ENCODE measurements at places on chromosomes 3 and 15.
A peak's percentile ranks its signal among the peaks of the same experiment; 100 is the strongest.

- peak; percentile 78 for DNase-seq
These were observed 817 bp downstream of the USP3 start for GRCh38 chr15:63504979-63505841.

DNA sequence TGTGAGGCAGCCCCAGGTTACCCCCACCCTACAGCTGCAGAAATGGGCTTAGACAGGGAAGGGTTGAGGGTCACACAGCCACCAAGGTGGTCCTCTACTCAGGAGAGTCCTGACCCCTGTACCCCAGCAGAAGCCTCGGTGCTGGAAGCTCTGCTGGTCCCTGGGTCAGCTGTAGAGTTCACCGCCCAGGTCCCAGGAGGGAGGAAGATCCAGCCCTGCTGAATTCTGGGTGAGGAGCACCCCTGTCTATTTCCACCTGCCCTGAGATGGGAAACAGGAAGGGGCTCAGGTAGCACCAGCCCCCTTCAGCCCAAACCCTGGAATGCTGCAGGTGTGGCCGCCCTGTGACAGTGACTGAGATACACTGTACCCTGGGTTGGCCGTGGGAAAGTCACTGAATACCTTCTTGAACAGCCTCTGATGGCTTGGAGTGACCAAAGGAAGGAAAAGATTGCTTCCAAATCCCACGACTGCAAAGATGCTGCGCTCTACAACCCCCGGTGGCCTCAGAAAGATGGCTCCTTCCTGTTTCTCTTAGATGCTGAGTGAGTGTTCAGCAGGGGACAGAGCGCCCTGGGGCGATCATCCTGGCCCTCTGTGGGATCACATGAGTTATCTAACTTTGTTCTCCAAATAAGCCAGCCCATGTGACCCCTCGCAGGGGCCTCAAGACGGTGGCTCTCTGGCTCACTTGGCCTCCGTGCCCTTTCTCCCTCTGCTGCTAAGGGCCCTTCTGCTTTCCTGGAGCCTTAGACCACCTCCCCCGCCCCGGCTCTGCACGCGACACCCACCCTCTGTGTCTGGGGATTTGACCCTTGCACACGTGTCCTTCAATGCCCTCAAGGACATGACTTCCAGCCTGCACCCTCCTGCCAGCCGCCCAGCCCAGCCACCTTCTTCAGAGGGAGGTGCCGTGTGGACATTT lies 141.9 kb downstream of the NSMCE3 start:
- no peak for DNase-seq

- DNase-seq: no peak
These were observed 140.6 kb downstream of the MEIS2 start for GRCh38 chr15:36959746-36960145.

DNA sequence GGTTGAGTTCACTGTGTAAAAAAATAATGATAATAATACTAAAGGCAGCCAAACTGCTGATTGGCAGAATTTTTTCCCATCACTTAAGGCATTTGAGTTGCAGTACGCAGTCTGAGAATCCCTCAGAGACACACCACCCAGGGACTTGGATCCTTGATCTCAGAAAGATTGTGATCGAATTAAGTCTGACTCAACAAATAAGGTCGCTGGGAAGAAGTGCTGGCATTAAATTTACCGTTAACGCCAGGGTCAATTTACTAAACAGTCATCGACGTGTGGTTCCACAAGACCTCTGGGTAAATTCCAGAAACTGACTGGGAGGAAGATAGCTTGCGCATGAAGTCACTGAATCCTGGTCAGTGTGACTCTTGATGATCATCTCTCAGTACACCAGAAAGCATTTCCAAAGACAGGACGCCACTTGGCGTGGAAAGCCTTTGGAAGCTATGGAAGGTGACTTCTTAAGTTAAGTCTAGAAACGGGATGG lies 48.3 kb upstream of the CGNL1 start:
- DNase-seq: no peak

GRCh38 chr15:67781061-67781460 lies 44.2 kb upstream of the SKOR1 start:
- DNase-seq: no peak

GRCh38 chr15:94127006-94127405 lies 104.4 kb upstream of the MCTP2 start:
- DNase-seq: no peak

GRCh38 chr3:10142707-10143560 lies 1.4 kb downstream of the VHL start:
- DNase-seq: peak; percentile 62

DNA sequence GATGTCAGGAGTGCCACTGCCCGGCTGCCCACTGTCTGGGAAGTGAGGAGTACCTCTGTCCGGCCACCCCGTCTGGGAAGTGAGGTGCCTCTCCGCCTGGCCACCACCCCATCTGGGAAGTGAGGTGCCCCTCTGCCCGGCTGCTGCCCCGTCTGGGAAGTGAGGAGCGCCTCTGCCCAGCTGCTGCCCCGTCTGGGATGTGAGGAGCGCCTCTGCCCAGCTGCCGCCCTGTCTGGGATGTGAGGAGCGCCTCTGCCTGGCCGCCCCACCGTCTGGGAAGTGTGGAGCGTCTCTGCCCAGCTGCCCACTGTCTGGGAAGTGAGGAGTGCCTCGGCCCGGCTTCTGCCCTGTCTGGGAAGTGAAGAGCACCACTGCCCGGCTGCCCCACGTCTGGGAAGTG lies 3.3 kb downstream of the COX17 start:
- DNase-seq: no peak

DNA sequence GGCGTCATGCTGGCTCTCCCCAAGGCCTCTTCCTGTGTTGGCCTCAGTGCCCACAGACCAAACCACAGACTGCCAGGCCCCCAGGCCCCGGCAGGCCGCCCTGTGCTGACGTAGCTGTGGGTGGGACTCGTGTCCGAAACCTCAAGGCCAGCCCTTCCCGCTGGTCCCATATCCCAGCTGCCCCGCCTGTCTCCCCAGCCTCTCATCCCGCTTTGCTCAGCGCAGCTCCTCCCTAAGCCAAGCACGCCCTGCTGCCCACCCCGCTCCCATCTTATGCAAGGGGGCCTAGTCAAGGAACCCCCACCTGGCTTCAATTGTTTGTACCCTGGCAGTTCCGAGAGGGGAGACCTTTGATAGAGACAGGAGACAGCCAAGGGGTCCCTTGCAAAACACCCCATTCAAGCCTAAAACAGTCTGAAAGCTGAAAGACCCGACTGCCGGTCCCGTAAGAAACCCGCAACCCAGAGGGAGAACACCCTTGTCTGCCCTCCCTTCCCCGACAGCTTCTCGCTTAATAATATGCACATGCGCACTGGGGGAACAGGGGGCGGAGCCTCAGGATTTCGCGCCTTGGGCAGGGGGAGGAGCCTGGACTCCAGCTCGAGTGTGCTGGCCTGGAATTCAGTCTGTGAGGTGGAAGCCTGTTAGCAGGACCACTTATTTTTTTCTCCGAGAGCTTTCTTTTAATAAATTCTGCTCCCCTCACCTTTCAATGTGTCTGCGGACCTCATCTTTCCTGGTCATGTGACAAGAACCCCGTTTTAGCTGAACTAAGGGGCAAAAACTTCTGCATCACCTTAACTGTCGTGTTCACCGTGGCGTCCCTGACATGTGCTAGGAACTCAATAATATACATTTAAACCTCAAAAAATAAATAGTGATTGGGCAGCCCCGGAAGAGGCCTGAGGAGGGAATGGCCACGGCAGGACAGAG lies 17.2 kb downstream of the TNFAIP8L3 start:
- DNase-seq: peak; percentile 76

DNA sequence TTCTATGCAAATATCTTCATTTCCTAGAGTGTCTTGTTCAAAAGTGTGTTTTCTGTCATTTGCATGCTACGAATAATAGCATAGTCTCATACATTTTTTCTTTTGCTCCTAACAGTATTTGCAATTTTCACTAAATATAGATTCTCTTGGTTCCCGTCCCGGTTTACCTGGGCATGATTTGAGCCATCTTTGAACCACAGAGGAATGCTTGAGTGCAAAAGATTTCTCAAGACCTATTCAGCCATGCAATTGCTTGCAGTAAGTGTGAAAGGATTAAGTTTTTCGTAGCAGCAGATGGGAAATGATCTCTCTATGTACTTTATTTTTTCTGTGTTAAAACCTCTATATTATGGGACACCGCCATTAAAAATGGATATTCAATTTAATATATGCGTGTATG lies 733.0 kb downstream of the ZPLD1 start:
- DNase-seq: no peak

GRCh38 chr3:12313519-12313918 lies 24.6 kb downstream of the PPARG start:
- DNase-seq: no peak

GRCh38 chr15:64630396-64631107 lies 144.8 kb downstream of the RBPMS2 start:
- DNase-seq: no peak

- DNase-seq: no peak
These were observed 3.6 kb downstream of the RAD18 start for GRCh38 chr3:8959668-8960067.

- no peak for DNase-seq
These were observed 253.4 kb downstream of the VGLL3 start for GRCh38 chr3:86737517-86737916.

GRCh38 chr3:3278073-3278472 lies 98.6 kb upstream of the CRBN start:
- no peak for DNase-seq
